ENCODE measurements at places on chromosomes 1 and 21.

DNA sequence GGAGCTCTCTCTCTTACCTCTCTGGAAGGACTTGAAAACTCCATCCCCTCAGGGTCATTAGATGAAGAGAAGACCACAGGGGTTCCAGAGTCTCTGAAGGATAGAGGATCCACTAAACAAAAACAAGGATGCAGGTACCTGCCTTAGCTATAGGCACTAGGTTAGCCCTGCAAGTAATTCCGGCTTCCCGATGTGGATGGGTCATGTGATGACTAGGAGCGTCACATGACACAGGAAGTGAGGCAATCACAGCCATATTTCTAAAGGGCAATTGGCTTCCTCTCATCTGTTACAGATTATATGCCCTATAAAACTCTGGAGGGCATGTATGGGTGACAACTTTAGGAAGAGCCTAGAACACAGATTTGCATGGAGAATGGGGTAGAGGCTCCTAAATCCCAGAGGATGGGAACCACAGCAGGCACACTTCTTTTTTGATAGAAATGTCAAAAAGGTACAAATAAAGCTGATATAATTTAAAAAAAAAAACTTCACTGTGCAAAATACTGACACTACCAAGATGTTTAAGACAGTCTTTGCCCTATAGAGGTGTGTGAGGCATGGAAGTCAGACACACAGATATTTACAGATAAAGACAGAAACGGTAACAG lies 14.1 kb downstream of the ENTREP3 start:
- peak; percentile 86 for DNase-seq

DNA sequence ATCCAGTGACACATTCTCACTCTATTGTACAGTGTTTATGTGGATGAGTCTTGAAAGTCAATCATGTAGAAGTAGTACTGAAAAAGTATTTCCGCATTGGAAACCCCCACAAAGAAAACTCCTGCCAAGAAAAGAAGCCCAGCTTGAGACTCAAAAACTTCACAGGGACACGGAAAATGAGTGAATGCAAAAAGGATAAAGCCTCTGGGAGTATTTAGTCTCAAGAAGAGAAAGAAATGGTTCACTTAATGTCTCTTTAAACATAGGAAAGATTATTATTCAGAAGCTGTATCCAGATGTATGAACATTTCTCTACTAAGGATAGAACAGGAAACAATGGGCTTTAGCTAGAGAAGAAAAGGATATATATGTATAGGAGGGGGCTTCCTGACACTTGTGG lies 304.5 kb downstream of the BARHL2 start:
- no peak for DNase-seq

DNA sequence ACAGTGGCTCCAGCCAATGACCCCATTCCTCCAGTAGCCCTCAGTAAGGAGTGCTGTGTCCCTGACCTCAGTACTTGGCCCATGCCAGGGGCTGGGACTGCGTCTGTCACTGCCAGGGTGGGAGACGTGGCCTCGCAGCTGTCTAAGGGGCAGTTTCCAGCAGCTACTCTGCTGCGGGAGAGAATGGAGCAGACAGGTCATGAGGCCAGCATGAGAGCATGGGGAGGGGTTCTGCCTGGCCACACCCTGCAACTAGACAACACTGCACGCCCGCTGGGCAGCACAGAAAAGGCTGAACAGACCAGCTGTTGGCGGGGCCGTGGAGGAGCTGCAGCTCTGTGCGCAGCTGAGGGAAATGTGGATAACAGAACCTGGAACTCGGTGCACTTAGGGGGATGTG lies 91.6 kb upstream of the COL6A1 start:
- DNase-seq: no peak

DNA sequence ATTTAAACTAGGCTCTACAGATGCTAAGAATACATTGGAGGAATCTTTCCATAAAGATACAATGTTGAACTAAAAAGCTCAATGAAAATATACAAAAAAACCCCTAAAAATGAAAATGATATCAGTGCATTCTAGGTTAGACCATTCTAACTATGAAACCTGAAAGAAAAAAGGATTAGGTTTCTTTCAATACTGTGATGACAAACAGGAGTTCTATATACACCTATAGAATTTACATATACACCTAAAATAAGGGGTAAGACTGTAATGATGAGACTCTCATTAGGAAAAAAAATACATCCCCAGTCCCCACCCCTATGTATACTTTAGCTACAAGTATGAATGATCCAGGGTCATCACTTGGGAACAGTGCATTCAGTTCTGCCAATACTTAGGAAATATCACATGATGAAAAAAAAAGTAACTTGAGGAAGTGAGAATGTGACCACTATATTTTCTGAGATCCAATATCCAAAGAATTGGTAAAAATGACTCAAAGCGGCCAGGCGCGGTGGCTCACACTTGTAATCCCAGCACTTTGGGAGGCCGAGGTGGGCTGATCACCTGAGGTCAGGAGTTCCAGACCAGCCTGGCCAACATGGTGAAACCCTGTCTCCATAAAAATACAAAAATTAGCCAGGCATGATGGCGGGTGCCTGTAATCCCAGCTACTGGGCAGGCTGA lies 26.3 kb downstream of the SELENOF start:
- DNase-seq: no peak

DNA sequence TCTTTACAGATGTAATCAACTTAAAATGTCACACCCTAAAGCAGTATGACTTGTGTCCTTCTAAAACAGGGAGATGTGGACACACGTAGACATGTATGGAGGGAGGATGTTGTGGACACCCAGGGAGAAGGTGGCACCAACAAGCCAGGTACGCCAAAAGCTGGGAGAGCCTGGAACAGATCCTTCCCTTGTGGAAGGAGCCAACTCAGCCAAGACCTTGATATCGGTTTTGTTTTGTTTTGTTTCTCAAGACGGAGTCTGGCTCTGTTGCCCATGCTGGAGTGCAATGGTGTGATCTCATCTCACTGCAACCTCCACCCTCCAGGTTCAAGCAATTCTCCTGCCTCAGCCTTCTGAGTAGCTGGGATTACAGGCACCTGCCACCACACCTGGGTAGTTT lies 45.6 kb downstream of the CHAF1B start:
- DNase-seq: no peak

DNA sequence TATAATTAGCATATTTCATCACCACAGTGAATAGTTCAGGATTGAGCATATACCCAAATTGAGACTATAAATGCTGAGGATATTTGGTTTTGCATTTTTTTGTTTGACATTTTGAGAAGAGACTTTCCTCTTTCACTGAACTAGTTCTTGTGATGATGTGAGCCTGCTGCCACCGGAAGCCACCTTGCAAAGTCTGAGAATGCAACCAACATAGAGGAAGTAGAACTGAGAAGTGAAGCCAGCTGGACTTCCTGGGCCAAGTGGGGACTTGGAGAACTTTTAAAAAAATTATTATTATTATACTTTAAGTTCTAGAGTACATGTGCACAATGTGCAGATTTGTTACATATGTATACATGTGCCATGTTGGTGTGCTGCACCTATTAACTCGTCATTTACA lies 102.3 kb downstream of the RPE65 start:
- DNase-seq: no peak

- peak; percentile 64 for DNase-seq
Measured at GRCh38 chr1:228944935-228945371, 209.7 kb downstream of the RHOU start.

DNA sequence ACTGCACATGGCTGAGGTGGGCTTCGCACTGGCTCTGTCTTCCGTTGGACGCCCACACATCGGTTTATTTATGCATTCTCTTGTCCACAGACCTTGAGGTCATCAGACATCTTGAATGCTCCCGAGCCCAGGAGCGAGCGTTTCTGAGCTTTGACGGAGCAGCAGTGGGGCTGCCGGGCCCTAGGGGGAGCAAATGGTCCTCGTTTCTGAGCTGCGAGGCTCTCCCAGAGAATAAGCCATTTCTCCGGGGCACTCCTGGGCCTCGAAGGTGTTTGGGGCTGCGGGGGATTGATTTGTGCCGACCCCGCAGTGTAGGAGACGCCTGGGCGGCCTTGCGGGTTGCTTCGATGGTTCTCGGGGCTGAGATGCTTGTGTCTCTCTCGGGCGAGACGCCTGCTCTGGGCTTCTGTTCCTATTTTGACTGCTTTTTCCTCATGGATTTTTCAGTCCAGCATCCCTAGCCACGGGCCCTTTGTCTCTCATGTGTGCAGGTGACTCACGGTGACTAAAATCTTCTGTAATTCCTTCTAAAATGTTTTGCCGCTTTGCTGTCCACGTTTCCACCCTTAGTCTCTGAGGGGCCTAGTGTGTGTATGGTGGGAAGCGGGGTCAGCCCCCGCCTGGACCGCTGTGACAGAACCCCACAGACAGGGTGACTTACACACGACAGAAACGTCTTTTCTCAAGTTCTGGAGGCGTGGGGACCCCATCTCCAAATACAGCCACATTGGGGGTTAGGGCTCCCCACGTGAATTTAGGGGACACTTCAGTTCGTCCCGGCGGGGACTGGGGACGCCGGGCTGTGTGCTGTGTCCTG lies 62.1 kb downstream of the FAAP20 start:
- DNase-seq: no peak

- DNase-seq: peak; percentile 88
Measured at GRCh38 chr1:63662056-63662836, 69.0 kb downstream of the PGM1 start.

DNA sequence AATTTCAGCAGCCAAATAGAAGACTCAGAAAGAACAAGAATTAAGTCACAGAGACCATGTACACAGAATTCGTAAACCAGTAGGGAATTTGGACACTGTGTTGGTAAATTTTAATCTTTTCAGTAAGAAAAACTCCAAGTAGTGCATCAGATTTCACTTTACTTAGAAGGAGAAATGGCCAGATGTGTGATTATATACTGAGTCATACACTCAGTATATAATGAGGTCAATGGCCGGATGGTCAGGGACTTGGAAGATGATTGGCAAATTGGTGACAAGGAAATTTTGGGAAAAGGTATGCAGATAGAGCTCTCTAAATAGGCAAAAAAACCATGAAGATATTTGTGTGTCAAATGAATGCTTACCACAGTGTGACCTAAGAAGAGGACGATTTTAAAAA lies 399.8 kb upstream of the LRRC7 start:
- no peak for DNase-seq

GRCh38 chr1:158075078-158075477 lies 81.6 kb downstream of the KIRREL1 start:
- no peak for DNase-seq

GRCh38 chr1:172837816-172838679 lies 179.1 kb downstream of the FASLG start:
- no peak for DNase-seq

GRCh38 chr21:25494804-25495203 lies 112.5 kb downstream of the MRPL39 start:
- no peak for DNase-seq

GRCh38 chr1:227945891-227946623 lies 1.7 kb downstream of the WNT9A start:
- peak; percentile 91 for DNase-seq

All from lower leg skin (tissue), 4 donors.